ENCODE measurements at places on chromosomes 6 and 20.

DNA sequence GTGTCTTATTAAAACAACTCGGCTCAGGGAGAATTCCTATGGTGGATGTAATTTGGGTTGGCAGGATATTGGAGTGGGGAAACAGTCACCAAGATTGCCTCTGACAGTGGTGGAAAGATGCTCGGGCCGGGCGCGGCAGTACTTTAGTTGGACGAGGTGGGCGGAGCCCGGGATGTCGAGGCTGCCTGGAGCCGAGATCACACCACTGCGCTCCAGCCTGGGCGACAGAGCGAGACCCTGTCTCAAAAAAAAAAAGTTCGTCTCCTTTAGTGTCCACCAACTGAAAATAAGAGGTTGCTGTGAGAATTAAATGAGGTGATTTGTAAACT lies 621 bp downstream of the NOL7 start:
- DNase-seq, result no peak

GRCh38 chr6:56361812-56362211 lies 114.4 kb upstream of the COL21A1 start:
- no peak for DNase-seq

DNA sequence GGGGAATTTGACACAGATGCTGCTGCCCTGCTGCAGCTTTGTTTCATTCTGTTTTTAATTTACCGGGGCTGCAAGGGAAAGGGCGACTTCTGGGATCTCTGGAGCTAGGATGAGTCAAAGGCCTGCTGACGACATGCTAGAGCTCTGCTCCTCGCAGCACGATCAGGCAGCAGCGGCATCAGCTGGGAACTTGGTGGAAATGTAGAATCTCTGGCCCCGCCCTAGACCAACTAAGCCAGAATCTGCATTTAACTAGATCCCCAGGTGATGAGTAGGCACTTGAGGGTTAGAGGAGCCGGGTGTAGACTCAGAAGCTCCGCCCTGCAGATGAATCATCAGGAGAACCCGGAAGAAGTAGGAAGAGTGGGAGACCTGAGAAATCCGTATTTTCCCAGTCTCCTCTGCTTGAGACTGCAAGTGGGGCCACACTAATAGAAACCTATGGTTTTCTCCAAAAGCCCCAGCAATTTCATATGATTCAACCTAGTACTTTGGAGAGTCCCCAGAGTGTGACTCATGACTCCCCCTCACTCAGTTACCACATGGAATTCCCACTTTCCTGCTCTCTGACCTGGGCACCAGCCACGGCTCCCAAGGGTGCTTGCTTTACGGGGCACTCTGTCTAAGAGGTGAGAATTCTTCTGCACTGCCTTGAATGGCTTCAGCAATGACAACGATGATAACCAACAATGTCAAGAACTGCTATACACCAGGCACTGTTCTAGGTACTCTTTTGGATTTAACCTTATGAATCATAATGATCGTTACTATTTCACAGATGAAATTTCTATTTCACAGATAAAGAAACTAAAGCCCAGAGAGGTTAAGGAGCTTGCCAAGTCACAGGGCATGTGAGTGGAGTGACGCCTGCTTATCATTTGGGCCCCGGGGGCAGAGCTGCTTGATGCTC lies 18.1 kb downstream of the TUBB2B start:
- no peak for DNase-seq

DNA sequence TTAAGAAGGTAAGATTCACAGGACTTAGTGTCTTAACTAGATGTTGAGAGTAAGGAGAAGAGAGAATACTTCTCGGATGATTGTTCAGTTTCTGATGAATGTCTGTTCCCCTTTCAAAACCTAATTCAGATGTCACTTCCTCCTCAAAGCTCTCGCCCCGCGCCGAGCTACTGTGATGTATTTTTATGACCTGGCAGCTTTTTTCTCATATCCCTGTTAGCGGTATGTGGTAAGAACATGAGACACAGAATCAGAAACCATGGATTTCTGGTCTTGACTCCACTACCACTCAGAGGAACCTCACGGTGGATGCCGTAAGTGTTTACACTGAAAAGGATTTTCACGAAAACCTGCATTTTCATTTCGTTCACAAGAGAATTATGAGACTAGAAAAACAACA lies 48.4 kb downstream of the CEP43 start:
- no peak for DNase-seq

GRCh38 chr20:8842525-8842924 lies 226.4 kb upstream of the PLCB4 start:
- DNase-seq, result no peak

- DNase-seq, result peak; percentile 61
Observed at GRCh38 chr6:170130201-170130621, 160.7 kb downstream of the DLL1 start.

- peak; percentile 82 for DNase-seq
Observed at GRCh38 chr6:129683601-129684322, 26.2 kb downstream of the ARHGAP18 start.

GRCh38 chr6:39388606-39389483 lies 66.3 kb upstream of the KCNK16 start:
- no peak for DNase-seq

DNA sequence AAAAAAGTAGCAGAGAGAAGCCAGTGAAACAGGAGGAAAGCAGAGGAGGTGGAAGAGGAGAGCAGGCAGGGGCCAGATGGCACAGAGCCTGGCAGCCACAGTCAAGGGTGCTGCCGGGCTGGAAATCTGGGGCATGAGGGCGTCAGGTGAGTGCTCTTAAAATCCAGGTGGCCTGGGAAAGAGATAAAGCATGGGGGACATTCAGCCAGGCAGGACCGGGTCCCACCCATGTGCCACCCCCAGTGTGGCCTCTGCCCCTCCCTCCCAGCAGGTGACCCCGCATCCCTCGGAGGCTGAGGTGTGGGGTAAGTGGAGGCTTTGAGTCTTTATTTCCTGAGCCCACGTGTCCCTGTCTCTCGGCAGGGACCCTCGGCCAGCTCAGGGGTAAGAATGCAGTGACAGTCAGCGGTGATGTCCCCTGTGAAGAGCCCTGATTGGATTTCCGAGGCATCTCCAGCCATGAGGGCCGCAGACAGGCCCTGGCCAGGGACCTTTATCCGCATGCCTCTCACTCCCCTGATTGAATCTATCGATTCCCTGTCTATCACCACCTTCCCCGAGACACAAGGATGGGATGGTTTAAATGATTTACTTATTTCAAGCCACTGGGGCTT lies 33.8 kb upstream of the SULF2 start:
- DNase-seq, result no peak

GRCh38 chr20:23270382-23270911 lies 80.1 kb upstream of the NXT1 start:
- DNase-seq, result peak; percentile 67

DNA sequence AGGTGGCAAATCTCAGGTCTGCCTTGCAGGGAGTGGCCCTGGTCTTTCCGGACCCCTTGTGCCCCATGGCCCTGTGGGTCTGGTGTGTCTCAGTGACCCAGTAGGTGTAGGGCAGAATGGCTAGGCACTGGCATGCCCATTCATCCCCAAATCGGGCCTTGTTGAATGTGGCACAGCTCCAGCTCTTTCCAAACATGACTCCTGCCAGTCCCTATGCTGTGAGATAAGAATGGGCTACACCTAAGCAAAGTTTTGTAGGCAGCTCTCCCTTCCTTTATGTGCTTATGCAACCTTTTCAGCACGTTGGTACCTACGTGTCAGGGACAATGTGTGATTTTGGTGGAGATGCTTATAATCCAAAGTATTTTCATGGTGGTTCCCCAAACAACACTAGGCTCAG lies 33.9 kb downstream of the FOXO3 start:
- DNase-seq, result no peak

DNA sequence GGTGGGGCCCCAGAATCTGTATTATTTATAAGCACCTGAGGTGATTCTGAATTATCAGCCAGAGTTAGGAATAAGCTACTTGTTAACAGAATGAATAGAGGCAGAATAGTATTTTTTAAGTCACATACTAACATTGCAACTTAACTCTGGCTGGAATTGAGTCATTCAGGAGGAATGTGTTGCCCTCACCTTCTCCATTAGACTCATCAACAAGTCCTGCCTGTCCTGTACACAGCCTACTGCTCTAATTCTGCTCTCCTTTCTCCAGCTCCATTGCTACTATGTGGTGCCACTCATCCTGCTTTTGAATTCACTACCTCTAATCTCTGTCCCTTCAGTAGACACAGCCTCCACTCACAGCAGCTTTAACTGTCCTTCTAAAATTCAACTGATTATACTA lies 669.4 kb downstream of the DHX35 start:
- DNase-seq, result no peak

- DNase-seq, result no peak
Observed at GRCh38 chr20:54227751-54228150, 19.9 kb downstream of the PFDN4 start.

- DNase-seq, result no peak
Observed at GRCh38 chr6:48619771-48620170, 508.8 kb upstream of the PTCHD4 start.

- DNase-seq, result no peak
Observed at GRCh38 chr6:16822529-16822928, 61.3 kb upstream of the ATXN1 start.

DNA sequence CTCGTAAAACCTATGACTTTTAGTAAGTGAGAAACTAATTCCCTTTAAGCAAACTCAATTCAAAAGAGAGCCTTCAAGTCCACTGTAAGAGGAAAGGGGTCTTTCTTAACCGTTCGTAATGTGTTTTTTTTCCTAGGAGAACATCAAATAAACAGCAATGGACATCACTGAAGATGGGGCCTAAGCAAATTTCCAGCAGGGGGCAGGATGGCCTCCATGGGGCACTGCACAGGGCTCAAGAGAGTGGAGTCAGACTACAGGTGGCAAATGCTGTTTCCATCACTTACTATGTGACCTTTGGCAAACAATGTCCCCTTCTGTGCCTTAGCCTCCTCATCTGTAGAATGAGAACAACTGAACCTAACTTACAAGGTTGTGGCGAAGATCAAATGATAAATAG lies 88.7 kb downstream of the ARHGAP18 start:
- no peak for DNase-seq

DNA sequence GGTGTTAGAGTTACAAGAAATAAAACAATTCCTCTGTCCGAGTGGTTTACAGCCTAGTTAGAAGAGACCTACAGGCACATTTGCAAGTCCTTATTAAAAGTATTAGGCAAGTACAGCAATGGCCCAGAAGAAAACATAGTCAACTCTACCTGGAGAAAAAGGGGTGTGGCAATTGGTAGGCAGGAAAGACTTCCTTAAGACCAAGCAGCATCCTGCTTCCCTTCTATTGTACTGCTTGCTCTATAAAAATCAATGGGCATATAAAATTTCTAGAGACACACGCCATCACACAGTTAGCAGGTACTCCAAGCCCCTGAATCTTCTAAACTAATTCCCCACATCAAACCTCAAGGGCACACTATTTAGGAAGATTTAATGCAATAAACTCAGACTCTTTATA lies 185.6 kb downstream of the ATXN1 start:
- DNase-seq, result no peak

GRCh38 chr6:127894051-127894450 lies 6.8 kb downstream of the THEMIS start:
- DNase-seq, result no peak

- no peak for DNase-seq
Observed at GRCh38 chr6:40819182-40819834, 219.7 kb downstream of the UNC5CL start.

DNA sequence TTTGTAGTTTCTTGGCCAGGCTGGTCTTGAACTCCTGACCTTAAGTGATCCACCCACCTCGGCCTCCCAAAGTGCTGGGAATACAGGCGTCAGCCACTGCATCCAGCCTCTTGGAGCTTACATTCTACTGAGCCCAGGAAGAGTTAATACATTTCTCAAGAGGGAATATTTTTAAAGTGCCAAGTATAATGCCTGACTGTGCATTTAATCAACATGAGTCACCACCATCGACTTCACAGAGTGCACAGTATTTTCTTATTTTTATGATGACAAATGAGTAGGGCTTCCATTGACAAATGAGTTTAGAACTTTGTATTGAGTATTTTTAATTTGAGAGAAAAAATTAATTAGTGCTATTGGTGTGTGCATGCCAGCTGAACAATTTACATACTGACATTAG lies 72.2 kb downstream of the SASH1 start:
- DNase-seq, result no peak

GRCh38 chr20:25848222-25848621 lies 151.6 kb upstream of the ZNF337 start:
- no peak for DNase-seq

- DNase-seq, result no peak
Observed at GRCh38 chr6:5063617-5064016, 21.5 kb upstream of the PPP1R3G start.

DNA sequence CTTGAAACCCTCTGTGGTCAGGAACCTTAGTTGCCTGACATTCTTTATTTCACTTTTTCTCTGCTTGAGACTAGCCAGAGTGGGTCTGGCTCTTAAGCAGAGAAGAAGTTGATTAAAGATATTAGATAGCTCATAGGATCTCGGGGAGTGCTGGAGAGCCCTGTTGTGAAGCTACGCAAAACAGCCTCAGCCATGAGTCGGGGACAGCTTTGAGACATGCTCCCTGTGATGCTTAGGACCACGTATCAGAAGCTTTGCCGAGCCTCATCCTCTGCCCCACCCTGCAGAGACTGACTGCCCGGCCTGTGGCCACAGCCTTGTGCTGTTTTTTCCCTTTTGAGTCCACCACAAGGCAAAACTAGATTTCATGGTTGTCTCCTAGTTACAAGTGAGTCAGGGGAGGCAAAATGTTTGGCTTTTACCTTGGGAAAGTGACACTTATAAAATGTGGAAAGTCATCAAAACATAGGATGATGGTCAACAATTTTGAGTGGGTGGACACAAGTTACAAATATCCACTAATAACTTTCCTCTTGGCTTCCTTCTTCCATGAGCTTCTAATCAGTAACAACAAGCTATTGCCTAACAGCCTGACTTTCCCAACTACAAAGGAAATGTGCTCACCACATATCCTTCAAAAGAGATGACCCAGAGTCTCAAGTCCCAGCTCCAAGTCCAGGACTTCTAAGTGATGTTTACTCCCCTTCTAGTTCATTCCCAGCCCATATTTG lies 108.4 kb downstream of the JAG1 start:
- DNase-seq, result no peak
